ENCODE measurements at places on chromosomes 6 and 20.

DNA sequence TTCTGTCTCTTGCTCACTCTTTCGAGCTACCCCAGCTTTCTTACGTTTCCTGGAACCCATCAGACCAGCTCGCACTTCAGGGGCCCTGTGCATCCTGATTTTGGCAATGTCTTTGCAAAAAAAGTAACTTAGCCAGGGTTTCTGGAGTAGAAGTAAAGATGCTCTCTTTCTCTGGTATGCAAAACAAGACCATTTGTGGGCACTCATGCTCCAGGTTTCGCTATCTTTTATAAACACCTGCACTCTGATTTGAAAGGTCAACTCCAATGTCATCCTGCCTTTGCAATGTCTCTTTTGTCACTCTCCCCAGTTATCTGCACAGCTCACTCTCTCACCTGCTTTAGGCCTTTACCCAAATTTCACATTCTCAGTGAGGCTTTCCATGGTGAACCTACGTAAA, 869.1 kb downstream of the QKI start:
- no peak for DNase-seq

DNA sequence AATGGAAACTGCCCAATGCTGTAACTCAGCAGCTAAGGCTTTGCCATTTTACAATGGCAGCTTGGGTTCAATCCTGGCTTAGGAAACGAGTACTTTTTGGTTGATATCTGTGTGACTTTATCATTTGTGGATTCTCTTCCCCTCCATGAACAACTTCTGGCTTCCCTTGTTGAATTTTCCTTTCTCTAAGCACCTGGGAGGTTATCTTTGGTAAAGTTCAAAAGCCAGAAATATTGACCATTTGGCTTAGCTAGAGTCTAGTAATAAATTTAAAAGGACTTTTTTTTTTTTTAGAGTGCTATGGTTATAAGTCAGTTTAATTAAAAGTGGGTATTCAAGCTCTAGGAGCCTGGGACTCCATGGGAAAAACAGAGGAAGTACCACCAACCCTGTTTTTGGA, 31.7 kb upstream of the TPD52L1 start:
- no peak for DNase-seq

DNA sequence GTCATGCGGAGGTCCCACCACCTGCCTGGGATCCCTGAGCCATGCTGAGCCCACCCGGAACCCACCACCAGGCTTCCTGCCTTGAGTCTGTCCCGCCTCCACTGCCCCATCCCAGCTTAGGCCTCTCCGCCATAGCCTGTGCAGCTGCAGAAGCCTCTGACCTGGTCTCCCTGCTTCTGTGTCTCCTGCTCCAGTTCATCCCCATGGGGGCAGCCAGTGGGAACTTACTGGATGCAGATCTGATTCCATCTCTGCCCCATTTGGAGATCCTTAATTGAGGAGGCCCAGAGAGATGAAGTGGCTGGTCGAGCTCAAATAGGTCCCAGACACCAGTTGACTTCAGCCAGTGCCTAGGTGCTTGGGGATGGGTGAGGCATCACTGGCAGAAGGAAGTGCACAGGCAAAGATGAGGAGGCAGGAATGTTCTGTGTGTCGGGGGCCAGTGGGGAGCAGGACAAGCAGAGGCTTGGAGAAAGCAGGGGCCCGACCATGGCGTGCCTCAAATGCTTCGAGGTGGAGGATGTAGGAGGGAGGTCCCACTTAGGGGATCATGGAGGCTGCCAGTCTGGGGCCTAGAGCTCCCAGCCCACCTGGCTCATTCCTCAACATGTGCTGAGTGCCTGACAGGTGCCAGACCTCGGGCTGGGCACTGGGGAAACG, 112.8 kb downstream of the TOX2 start:
- DNase-seq = no peak

DNA sequence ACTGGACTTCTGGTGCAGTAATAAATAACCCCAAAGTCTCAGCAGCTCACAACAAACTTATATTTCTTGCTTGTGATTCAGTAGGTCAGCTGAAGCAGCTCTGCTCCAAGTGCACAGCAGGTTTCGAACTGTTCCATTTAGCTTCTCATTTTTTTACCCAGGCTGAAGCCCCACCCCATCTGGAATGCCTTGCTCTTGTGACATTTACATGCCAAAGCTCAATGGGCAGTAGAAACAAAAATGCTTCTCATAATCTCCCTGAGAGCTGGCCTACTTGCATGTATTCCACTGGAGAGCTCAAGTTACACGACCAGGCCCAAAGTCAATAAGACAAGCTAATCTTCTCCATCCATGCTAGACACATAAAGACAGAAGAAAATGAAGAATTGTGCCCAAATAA, 165.2 kb downstream of the HAO1 start:
- no peak for DNase-seq

DNA sequence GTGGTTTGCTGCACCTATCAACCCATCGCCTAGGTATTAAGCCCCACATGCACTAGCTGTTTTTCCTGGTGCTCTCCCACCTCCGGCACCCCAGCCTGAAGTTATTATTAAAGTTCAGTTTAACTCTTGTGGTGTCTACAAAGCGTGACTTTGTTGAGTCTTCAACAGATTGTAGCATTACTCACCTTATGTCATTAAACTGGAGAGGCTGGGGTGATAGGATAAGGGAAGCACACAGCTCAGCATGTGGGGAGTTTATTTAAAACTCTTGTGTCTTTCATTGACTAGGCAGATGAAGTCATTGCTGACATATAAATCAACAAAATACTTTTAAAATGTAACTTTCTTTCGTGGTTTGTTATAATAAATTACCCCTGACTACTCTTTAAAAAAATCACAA, 84.7 kb upstream of the GCM1 start:
- DNase-seq = no peak

DNA sequence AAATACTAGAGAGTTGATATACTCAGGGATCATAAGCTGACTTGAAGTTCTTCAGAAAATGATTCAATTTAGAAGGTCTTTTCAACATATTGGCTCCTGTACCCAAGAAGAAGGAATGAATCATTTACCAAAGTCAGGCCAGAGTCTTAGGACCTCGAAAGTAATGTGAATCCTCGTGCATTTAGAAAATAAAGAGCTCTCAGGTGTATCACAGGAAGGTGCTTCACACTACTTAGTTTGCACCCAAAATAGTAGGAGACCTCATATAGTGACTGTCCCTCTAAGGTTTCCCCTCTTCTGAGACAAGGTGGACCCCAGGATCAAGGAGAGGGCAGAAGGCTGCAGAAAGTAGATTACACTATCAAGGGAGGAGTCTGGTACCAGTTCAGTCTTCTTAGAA, 71.8 kb downstream of the F13A1 start:
- DNase-seq = no peak

- DNase-seq = no peak
Measured at GRCh38 chr6:25169961-25170360, 109.2 kb upstream of the CARMIL1 start.

DNA sequence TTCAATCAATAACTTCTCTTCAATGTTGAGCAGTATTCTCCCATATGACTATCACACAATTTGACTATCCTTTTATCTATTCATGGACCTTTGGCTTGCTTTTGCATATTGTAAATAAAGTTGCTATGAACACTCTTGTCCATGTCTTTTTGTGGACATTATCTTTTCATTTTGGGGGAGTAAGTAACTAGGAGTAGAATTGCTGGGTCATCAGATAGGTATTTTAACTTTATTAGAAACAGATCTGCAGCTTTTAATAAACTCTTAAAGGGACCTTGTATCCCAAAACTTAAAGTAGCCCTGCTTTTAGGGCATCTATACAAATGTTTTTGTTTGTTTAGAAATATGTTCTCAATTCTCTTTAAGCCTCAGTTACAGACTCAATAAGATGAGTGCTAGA, 614.2 kb upstream of the CITED2 start:
- DNase-seq = no peak

- no peak for DNase-seq
Measured at GRCh38 chr6:53767941-53768340, 26.9 kb upstream of the LRRC1 start.

Measured in activated CD4-positive, CD25-positive, alpha-beta regulatory T cell treated with anti-CD3 and anti-CD28 coated beads, Interleukin-2, amount 50 U/mL, for 16 hours (primary cell).